ENCODE measurements at places on chromosomes 5 and 9.

DNA sequence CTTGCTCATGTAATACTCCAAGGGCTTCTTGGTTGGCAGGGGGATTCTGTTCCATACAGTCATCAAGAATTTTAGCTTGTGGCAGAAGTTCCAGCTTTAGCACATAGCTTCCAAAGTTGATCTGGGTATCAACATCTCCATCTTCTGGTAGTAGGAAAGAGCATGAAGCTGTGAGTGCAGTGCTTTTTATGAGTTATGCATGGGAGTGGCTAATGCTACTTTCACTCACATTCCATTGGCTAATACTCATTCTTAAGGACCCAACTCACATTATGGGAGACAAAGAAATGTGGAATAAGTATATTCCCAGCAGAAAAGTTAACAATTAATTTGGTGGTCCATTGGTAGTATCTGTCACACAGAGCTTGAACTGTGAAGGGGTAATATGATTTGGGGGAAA is 194.2 kb upstream of the CHD1 start:
- no peak for DNase-seq

GRCh38 chr9:83474631-83475030 is 63.6 kb downstream of the FRMD3 start:
- DNase-seq, result no peak

- no peak for DNase-seq
Measured at GRCh38 chr9:68847765-68848164, 142.7 kb downstream of the PIP5K1B start.

DNA sequence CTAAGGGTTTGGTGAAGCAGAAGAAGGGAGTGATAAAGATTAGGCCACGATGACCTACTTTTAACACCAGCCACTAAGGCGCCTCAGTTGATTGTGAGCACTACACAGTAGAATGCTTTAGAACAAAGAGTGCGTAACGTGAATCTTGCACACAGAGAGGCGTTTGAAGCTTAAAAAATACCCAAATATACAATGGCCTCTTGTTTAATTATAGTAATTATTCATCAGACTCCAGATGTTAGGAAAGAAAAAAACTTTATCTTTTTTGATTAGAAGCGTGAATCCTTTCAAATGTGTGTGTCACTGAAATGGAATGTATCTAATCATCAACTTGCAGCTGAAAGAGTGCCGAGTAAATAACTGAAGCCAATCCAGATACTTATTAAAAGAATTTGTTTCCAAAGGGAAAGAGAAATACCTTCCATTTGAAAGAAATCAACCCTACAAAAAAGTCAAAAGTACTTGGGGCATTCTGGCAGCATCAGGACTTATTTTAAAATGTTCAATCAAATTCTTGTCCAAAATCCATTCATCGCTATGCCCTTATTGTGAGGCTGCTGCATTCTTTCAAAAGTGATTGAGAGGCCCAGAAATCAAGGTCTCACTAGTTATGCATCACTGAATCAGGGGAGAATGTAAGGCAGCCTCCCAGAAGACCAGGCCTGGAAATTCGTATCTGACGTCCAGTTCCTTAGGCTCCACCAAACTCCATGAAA is 337.5 kb downstream of the ZNF608 start:
- DNase-seq, result no peak

- DNase-seq, result no peak
Measured at GRCh38 chr5:81020478-81021167, 60.5 kb downstream of the RASGRF2 start.

- no peak for DNase-seq
Measured at GRCh38 chr5:128736553-128736952, 198.5 kb upstream of the FBN2 start.

Measured in NCI-H2081 (cell line).